T-helper 2 cell treated with Interferon-gamma antibody and Interleukin-4, amounts not matched to agents 5 μg/mL and 100 μg/mL, for 36 hours (primary cell): ENCODE measurements at places on chromosomes 1 and 21.

DNA sequence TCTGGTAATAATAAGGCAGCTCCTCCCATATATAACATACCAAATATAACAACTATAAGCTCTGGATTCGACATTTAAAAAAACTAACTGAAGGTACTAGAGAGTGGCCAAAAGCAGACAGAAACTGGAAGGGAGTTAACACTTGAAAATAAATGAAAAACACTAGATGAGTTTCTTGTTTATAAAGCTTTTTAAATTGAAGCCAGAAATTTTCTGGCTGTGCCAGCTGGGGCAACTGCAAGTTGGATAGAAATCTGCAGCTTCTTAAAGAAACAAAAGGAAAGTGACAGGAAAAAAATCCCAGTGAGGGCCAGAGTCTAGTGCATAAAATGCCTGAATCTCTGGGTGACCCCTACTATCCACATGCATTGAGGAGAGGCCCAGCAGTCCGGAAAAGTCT is 432.7 kb downstream of the SMYD3 start:
- DNase-seq: no peak

DNA sequence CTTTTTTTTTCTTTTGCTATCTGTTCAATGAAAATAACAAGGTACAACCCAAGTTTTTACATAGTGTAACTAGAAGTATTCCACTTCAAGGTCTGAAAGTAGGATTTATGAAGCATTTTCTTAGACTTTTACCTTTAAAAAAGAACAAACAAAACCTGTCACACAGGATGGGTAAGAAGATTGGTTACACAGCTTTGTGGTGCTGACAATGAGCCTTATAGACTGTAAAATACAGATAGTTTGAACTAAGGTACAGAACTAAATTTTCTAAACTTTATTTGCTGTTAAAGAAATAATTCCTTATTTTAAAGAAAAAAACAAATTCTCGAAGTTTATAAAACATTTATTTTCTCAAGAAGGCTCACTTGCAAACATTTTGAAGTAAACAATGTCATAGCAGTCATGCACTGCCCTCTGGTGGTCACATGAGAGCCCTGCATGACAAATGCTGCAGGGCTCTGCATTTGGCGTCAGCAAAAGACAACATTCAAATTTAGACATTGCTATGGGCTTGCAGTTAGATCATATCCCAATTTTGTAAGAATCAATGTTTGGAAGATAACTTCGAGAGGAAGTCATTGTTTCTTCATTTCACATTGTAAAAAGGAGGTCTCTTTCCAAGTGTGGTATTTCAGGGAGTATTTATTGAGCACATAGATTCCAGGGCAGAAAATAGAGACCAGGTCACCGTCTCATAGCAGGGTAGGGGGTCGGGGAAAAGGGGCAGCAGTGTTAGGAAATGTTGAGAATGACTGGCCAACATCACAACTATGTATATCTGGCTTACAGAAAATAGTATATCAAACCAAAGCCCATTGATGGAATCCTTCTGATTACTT is 115.3 kb upstream of the FMN2 start:
- DNase-seq: no peak

- DNase-seq: no peak
These were observed 80.5 kb downstream of the FNBP1L start for GRCh38 chr1:93528412-93528811.

- DNase-seq: no peak
These were observed 14.6 kb upstream of the PARP1 start for GRCh38 chr1:226422478-226422877.

GRCh38 chr1:10031461-10031860 is 1.3 kb upstream of the UBE4B start:
- no peak for DNase-seq

GRCh38 chr1:39666772-39667171 is 5.1 kb downstream of the NT5C1A start:
- peak; percentile 82 for DNase-seq

DNA sequence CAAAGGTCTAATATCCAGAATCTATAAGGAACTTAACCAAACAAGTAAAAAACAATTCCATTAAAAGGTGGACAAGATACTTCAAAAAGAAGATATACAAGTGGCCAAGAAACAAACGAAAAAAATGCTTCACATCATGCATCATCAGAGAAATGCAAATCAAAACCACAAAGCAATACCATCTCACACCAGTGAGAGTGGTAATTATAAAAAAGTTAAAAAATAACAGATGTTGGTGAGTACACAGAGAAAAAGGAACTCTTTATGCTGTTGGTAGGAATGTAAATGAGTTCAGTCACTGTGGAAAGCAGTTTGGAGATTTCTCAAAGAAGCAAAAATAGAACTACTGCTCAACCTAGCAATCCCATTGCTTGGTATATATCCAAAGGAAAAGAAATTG is 218.6 kb downstream of the SLC44A5 start:
- no peak for DNase-seq
